Tibial artery (tissue), 4 donors: ENCODE measurements at places on chromosomes 6 and 20.

- DNase-seq = no peak
Measured at GRCh38 chr6:167796192-167796981, 30.3 kb upstream of the AFDN start.

DNA sequence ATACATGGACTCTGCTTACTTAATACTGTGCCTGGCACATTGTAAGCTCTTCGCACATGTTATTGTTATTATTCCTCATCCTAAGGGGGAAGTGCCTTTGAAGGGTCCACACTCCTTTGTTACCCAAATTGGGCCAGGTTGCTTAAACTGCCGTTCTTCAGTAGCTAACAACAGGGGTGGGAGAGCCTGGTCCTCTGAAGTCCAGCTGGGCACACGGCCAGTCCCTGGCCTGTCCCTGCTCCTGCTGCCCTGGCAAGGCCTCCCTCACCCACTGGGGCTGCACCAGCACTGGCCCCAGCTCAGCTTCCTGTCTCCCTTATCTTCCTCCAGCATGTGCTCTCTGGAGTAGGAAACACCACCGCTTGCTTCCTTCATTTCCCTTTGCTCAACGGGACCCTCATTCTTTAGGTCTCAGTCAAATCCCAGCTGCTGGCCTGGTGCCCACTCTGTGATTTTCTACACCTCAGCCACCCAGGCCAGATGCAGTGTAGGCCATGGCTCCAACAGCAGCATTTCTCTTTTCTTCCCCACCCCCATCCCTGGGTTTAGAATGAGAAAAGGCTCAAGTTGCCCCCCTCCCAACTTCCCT lies 5.5 kb upstream of the PROCR start:
- peak; percentile 73 for DNase-seq

- DNase-seq = no peak
Measured at GRCh38 chr6:91633374-91634111, 1046.7 kb upstream of the MAP3K7 start.

DNA sequence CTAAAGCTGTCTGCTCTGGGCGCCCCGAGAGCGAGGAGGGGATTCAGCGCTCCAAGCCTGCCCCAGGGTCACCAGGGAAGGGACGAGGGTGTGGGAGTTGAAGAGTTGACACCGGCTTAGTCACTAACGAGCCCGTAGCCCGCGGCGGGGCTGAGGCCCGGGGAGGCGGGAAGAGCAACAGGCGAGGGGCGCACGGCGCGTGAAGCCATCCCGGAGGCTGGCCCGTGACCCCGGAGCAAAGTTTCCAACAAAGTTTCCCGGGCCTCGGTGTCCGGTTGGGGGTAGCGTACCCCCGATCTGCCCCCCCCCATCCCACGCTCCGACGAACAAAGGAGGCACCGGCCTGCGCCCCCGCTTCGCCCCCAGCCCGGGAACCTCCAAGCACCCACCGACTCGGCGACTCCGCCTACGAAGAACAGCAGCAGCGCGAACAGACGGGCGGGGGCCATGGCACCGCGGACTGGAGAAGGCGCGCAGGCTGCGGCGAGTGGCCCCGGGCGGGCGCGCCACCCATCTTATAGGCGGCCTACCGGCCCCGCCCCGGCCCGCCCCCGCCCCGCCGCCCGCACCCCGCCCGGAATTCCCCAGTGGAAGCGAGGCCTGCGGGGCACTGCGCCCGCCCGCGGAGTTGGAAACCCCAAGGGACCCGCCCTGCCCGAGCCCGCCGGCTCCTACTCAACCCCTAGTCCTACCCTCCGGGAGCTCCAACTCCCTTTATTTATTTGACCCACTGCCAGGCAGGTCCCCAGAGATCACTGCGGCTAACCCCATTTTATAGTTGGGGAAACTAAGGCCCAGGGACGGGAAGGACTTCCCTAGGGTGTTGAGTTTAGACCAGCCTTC lies at the start of gene SDC4:
TSS of gene SDC4 (minus strand) at position 489 of the 843 bp plus-strand sequence. CDS start at position 449, 40 bp downstream.
- DNase-seq = peak; percentile 53

GRCh38 chr20:1266167-1266973 lies at the start of gene SNPH:
Gene SNPH, plus strand, starts transcription at chr20:1266294. Its CDS starts 29,946 bp downstream, at chr20:1296240.
- peak; percentile 73 for DNase-seq

GRCh38 chr6:52724042-52724405 lies 39.3 kb downstream of the GSTA2 start:
- peak; percentile 68 for DNase-seq

DNA sequence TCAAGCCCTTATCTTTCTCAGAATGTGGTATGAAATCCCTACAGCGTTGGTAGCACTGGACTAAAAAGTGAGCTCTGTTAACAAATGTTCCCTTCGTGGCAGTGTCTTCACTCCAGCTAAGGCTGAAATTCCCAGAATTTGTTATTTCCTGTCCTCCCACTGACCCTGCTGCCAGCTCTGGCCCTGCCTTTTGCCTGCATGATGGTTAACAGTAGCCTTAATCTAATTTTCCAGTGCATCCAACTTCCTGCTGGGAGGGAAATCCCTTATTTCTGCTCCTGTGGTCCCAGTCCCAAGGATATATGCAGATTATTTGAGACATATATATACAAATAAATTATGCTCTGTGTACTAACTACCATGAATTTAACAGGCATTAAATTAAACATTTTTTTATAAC lies 157.2 kb upstream of the CARMIL1 start:
- no peak for DNase-seq

DNA sequence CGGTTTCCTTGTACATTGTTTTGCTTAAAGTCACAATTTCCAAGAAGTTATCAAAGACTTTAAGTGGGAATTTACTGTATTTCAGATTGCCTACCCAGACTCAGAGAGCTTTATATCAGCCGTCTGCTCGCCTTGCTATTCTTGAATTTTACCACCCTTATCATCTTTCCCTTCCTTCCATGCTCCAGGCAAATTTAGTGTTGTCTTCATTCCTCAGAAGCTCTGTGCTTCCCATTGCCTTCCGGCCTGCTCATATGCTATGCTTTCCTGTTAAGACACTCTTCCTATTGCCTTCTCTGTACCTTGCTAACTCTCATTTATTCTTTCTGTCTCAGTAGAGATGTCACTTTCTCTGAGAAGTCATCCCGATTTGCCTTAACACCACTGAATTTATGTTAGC lies 52.1 kb downstream of the CD2AP start:
- no peak for DNase-seq

DNA sequence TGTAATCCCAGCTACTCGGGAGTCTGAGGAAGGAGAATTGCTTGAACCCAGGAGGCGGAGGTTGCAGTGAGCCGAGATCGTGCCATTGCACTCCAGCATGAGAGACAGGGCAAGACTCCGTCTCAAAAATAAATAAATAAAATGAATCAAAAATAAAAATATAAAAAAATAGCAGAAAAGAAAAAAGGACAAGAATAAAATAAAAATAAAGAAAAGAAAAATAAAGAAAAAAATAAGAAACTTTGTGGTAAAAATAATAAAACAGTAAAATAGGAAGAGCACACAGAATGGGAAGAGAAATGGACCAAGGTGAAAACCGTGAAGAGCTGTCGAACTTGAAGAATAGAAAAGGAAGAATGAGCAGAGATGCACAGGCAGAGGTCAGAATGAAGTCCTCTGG lies 63.0 kb downstream of the SNX5 start:
- no peak for DNase-seq

DNA sequence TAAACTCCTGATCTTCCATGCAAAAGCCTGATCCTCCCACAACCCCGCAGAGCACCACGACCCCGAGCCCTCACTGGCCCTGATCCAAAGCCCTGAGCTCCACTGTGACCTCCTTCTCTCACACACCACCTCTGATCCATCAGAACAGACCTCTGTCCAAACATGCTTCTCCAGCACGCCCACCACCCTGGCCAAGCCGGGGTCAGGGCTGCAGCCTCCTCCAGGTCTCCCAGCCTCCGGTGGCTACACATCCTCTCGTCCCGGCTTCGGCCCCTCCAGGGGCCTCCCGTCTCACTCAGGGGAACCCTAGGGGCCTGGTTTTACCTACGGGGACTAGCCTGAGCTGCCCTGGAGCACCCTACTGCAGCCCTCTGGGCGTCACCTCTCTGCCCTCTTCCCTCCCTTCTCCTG lies 49.1 kb downstream of the FOXF2 start:
- DNase-seq = no peak

GRCh38 chr20:39986173-39986904 lies 702.7 kb downstream of the MAFB start:
- peak; percentile 87 for DNase-seq

DNA sequence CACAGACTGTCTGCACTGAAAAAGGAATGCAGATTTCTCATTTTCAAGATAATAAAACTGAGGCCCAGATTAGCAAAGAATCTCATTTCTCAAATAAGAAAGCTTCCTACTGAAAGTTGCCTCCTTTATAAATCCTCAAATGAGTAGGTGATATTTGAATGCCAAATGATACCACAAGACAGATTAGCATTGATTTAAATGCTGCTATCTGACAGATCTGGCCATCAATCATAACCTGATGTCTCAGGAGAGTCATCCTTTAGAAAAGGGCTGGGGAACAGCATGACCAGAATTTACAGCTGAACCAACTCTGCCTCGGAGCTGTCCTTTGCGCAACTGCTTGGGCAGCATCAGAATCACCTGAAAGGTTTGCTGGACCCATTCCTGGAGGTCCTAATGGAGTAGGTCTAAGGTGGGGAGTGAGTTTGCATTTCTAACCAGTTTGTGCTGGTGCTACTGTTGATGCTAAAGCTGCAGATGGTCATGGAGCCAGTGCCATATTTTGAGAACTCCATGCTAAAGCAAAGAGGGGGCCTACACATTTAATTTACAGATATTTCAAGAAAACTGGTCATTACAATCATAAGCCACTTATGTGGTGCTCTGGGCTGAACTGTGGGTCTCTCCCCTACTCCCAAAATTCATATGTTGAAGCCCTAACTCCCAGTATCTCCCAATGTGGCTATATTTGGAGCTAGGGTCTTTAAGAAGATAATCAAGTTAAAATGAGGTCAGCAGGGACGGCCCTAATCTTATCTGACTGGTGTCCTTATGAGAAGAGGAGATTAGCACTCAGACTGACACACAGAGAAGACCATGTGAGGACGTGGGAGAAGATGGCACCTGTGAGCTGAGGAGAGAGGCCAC lies 295.5 kb upstream of the JARID2 start:
- DNase-seq = no peak

- DNase-seq = no peak
Measured at GRCh38 chr20:6583134-6583738, 184.2 kb upstream of the BMP2 start.

- no peak for DNase-seq
Measured at GRCh38 chr6:54094786-54095185, 16.5 kb upstream of the MLIP start.

DNA sequence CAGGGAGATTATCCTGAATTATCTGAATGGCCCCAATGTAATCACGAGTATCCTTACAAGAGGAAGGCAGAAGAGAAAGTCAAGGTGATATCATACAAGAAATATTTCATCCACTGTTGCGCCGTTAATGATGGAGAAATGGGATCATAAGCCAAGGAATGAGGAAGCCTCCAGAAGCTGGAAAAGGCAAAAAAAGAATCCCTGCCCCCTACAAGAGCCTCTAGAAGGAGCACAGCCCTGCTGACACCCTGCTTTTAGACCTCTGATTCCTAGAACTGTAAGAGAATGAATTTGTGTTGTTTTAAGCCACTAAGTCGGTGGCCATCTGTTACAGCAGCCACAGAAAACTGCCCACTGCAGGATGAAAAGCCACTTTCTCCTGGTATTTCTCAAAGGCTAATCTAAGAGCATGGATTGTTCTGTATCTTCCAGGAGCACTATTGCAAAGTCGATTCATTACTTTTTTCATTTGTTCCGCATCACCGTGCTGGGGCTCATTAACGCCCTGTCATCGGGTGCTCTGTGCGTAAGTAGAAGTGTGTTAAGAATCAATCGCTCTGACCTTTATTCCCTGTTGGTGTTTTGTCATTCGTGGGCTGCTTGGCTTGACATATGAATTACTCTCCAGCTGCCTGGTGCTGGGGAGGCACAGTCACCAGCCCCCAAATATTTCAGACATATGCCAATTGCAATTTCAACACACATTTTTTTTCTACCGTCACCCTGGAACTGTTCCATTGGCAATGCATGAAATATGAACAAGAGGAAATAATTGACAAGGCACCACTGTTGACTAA lies 117.0 kb downstream of the PCSK2 start:
- no peak for DNase-seq

- no peak for DNase-seq
Measured at GRCh38 chr6:125210667-125211066, 57.1 kb downstream of the TPD52L1 start.

DNA sequence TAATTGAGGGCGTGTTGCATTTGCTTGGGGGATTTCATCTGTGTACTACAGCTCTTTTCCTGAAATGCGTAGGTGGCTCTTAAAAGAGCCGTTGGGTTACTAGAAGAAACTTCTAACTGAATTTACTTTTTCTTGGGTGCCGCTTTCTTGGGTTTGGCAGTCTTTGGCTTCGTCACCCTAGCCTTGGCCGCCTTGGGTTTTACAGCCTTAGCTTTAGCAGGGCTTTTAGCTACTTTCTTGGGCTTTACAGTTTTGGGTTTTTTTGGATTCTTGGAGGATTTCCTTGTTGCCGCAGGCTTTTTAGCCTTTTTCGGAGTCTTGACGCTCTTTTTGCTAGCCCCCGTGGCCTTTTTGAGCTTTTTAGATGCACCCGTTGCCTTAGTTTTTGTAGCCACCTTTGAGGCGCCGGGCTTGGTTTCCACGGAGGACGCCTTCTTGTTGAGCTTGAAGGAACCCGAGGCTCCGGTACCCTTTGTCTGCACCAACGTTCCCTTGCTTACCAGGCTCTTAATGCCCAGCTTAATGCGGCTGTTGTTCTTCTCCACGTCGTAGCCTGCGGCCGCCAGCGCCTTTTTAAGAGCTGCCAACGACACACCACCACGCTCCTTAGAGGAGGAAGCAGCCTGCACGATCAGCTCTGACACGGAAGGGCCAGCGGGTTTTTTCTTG lies 54.5 kb downstream of the TRIM38 start:
- DNase-seq = no peak

GRCh38 chr6:47241742-47242482 lies 67.8 kb downstream of the TNFRSF21 start:
- no peak for DNase-seq

- DNase-seq = peak; percentile 34
Measured at GRCh38 chr20:45781391-45781931, 10.2 kb downstream of the WFDC3 start.

GRCh38 chr6:46491628-46492547 lies 639 bp upstream of the RCAN2 start:
- DNase-seq = peak; percentile 44

DNA sequence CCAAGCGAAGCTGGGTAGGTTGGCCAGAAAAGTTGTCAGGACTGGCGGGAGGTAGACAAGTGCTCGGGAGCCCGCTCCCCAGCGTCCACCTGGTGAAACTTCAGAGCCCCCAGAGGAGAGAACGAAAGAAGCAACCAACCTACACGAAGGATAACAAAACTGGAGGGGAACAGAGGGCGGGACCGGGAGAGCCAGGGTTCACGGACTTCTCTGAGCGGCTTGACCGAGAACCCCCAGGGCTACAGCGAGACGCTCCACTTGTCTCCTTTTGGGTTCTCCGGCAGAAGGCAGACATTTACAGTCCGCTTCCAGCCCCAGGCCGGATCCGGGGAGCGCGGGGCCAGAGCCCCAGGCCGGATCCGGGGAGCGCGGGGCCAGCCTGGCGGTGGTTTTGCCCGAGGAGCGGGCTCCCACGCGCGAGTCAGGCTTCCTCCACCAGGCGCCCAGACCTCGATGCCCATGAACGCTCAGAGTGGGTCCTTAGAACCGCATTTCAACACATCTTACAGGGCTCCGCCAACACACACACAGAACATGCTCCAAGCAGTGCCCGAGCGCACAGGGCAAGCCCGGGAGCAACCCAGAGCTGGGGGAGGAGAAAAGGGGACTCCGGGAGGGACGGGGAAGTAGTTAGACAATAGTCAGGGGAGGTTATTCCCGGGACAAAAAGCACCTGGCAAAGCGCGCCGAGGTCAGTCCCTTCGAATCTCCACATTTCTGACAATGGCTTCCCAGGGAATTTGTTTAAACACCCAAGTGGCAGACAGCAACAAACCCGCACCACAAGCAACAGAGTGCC lies 1.1 kb downstream of the PTPRK start:
- DNase-seq = peak; percentile 45

- peak; percentile 96 for DNase-seq
Measured at GRCh38 chr6:149454346-149454848, 30.4 kb downstream of the ZC3H12D start.
